ENCODE measurements at places on chromosomes 11 and 22.

GRCh38 chr11:102590276-102591049, 34.7 kb downstream of the MMP20 start:
- no peak for DNase-seq

GRCh38 chr11:92707173-92707619, 262.3 kb upstream of the MTNR1B start:
- no peak for DNase-seq

- DNase-seq, result no peak
Observed at GRCh38 chr11:106063009-106063408, 14.1 kb downstream of the KBTBD3 start.

DNA sequence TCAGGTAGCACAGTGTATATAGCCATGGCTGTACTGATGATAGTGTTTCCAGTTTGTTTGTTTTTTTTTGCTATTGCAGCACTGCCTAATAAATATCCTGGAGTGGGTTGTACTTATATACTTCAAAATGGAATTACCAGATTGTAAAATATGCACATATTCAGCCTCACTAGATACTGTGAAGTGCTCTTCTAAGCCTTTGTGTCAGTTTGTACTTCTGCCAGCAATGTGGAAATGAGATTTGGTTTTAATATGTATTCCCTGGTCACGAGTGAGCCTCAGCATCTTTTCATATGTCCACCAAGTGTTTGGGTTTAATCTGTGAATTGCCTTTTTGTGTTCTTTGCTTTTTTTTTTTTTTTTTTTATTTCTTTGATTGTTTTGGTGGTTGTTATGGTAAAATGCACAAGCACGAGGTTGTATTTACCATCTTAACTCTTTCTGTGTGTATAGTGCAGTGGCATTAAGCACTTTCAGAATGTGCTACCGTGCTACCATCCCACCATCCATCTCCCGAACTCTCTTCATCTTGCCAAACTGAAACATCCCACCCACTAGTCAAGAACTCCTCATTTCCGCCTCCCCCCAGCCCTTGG, 34.9 kb downstream of the ST3GAL4 start:
- no peak for DNase-seq

DNA sequence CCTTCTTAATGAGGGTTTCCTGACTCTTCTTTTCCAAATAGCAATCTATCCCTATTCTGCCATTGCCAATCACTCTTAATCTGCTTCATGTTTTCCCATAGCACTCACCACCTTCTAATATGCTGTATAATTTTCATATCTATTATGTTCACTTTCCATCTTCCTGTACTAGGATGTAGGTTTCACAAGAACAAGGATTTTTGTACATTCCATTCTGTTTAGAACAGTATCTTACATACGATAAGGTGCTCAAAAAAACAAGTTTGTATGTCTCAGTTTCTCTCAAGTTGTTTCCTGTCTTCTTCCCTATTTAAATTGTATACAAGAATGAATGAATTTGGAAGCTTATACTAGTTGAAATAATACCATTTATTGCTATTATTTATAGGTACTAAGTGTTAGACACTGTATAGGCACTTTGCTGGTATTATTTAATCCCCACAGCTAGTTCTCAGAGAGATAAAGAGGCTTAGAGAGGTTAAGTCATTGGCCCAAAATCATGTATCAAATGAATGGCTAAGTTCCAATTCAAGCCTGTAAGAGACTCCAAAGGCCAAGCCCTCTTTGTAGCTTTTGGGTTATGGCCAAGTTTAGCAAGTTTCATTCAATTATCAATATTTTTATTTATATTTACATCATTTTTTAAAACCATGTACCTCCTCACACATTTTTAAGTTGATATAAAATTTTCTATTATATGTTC, 134.7 kb downstream of the PAX6 start:
- DNase-seq, result no peak

DNA sequence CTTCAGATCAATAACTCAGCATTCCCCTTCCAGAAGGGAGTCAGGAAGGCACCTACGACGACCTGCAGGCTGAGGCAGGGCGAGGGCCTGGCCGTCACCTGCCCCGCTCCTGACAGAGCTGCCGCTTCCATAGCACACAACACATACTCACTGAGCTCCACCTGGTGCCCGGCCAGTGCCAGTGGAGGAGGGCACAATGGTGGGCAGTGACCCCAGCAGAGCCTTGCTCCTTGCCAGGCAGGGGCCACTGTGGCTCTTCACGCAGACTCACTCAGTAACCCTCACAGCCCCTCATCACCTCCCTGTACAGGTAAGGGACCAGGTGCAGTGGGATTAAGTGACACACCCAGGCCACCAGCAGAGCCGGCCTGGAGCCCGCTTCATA, 24.6 kb downstream of the LRFN4 start:
- no peak for DNase-seq

DNA sequence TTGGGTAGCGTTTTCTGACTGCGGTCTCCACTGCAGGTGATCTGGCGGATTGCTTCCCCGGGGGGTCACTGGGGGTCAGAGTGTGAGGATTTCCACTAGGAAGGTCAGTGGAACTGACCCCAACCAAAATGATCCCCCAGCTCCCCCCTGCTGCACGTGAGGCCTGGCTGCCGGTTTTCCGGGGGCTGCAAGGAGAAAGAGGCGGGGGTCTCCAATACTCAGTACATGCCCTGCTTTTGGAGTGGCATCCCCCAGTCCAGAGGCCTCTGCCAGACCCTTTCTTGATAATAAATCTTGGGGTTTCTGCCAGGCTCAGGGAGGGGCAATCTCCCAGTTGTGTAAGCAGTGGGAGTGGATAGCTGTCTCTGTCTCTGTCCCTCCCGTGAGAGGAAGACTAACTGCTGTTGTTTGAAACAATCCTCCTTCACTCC, 71.5 kb upstream of the RTL6 start:
- peak; percentile 52 for DNase-seq

GRCh38 chr11:78290293-78291176, 101.8 kb downstream of the USP35 start:
- no peak for DNase-seq

GRCh38 chr11:57405271-57405860, 14.9 kb upstream of the PRG2 start:
- DNase-seq, result no peak

GRCh38 chr11:128448200-128448886, 139.0 kb downstream of the ETS1 start:
- no peak for DNase-seq

- DNase-seq, result no peak
Observed at GRCh38 chr22:29886596-29886995, 3.6 kb downstream of the MTMR3 start.

Measured in naive thymus-derived CD8-positive, alpha-beta T cell (primary cell).